ENCODE measurements at places on chromosomes 2 and 18.

GRCh38 chr2:160270571-160271113 lies 70.6 kb upstream of the ITGB6 start:
- DNase-seq = no peak

- no peak for DNase-seq
Measured at GRCh38 chr2:165114346-165114939, 89.4 kb downstream of the SCN3A start.

DNA sequence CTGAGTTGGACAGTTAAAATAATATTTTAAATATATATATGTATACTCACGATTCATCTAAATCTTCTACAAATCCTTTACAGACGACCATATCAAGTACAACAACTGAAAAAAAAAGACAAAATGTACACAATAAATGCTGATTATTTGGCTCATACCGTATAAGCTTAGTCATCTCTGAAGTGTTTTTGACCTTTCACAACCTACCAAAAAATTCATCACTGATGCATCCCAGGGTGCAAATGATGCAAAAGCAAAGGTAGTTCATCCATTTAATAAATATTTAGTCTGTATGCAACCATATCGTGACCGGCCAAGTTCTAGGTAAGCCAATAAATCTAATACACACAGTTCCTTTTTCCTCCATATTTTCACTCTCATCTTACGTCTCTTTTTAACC lies 1.1 kb downstream of the TMX3 start:
- DNase-seq = no peak

- DNase-seq = no peak
Measured at GRCh38 chr18:62939926-62940325, 224.6 kb downstream of the PHLPP1 start.

GRCh38 chr18:35822413-35822812 lies 150.1 kb upstream of the RMP24 start:
- no peak for DNase-seq

DNA sequence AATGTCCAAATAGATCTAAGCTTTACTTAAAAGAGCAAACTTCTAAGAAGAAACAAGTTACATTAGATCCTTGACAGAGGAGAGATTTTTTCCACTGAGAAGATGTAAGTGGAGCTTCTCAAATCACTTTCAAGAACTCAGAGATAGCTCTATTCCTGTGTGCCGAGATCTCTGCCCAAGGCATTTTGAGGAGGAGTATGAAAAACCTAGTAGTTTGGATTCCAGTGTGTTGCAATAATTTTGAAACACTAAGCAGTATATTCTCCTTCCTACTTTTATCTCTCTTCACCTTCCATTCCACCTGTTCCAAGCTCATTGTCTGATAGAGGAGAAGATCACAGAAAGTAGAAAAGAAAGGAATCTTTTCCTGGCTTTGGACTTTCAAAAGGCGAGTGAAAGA lies 192.0 kb upstream of the TANK start:
- no peak for DNase-seq

- DNase-seq = no peak
Measured at GRCh38 chr2:227351639-227352038, 26.6 kb downstream of the MFF start.

DNA sequence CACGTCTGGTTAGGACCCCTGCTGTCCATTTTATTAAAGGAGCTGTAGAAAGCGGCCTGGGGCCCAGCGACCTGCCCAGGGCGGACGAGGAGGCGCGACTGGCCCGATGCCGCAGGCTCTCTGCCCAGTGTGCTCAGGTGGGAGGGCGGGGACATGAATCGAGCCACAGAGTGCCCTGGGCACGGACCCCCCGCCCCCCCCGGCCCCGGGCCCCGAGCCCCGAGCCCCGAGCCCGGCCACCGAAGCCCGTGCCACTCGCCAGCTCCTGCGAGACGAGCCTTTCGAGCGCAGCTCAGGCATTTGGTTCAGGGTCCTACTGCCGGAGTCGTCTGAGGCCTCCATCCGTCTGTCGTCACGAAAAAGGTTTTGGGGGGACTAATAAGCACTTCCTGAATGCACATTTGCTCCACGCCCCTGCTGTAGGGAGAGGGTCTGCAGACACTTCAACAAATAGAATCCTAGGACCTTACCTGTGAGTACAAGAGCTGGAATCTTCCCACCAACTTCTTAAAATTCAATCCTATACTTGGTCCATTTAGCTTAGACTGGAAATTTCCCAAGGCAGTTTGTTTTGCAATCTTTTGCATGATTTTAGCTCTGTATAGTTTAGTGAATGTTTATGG lies 602 bp upstream of the ADAM17 start:
- DNase-seq = no peak

DNA sequence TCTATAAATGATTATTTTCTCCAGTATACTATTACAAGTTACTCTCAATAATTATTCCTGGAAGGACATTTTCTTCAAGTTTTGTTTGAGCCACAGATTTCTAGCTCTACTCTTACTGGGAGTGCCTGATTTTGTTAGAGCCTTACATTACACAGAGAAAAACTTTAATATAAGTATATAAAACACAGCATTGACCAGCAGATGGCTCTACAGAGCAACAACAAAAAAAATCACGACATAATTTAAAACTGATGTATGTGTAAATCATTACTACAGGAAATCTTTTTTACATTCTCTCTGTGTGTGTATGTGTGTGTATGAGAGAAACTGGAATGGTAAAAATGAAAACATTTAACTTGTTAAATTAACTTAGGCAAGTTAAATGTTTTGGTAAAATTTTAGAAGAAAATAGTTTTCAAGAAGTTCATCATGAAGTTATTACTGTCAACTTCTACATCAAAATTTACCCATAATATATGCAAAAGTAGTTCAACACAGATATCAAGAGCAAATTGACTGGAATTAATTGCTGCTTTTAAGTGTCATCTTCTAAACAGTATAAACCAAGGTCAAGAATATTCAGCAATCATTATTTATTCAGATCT lies 103.3 kb downstream of the MDH1 start:
- DNase-seq = no peak

DNA sequence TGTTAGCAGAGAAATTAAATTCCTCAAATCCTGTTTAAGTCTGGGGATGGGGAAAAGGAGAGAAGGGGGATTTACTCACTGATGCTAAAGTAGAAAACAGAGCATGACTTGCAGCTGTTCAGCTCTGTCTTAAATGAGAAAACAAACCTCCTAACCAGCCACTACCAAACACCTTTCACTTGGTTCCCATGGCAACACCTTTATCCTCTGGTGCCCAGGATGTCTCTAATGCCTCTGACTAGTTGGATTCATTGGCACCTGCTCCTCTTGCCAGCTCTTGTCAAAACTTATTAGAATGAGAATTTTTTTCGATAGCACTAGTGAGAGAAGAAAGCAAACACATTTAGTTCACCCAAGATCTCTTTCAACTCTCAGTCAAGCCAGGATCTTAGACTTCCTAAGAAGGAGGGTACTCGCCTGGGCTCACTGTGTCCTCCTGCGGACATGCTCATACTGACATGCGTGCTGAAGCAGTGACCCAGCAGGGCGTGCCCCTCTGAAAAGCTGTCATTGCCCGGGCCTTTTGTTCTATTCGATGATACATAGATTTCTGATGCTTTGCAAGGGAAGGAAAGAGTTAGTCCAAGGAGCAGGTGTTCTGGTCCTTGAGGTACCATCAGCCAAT lies 656.0 kb upstream of the CELF4 start:
- DNase-seq = no peak

DNA sequence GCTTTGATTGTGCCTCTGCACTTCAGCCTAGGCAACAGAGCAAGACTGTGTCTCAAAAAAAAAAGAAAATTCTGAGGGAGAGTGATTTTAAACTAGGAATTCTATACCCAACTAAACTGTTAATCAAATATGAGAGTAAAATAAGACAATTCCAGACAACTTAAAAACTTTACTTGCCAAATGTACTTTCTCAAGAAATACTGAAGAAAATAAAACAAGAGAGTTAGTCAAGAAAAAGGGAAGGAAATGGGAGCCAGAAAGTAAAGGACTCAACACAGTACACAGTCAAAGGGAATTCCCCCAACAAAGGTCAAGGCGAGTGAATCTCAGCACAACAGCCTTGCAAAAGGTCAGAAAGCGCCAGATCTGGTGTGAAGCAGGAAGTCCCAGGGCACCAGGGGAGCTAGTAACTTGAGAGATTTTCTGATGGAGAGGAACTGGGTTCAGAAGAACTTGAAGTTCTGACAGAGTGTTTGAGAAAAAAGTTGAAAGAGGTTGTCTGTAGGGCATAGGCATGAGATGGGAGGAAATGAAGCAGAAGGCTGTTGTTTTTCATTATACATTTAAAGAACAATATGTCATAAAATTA lies 22.6 kb upstream of the TBC1D8 start:
- no peak for DNase-seq

DNA sequence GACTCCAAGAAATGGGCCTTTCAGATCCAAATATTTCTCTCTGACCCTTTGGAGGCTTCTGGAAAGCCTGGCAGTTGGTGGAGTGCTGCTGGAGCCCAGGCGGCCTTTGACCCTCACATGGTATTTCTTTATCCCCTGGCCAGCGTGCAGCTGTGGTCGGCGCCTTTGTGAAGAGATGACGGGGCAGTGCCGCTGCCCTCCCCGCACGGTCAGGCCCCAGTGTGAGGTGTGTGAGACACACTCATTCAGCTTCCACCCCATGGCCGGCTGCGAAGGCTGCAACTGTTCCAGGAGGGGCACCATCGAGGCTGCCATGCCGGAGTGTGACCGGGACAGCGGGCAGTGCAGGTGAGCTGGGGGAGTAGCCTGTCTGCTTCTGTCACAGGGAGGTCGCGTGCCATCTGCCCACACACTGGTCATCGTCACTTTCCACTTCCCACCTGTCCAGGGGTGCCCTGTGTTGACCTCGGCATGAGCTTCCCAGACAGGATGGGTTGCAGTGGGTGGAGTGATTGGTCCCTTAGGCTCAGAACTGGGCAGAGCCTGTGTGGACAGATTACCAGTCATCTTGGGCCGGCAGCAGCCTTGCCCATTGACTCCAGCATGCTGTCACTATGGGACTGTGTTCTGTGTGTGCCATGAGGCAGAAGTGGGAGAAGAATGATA lies 158.2 kb downstream of the LAMA3 start:
- DNase-seq = no peak

- DNase-seq = no peak
Measured at GRCh38 chr2:44942304-44943030, 965 bp downstream of the SIX3 start.

DNA sequence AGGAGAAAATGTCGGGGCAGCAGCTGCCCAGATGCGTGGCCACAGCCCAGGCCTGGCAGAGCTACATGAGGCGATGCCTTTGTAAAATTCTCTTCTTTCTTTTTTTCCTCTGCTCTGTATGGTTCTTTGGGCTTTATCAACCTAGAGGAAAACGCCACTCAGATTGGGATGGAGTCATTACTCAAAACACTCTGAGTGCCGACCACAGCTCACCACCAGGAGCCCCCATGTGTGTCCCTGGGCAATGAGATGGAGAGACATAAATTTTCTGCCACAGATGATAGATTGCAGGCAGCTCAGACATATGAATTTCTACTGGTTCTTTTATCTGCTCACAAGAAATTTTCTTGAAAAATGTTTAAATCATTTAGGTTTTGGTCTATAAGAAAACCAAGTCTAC lies 56.0 kb downstream of the PARD6G start:
- no peak for DNase-seq

- no peak for DNase-seq
Measured at GRCh38 chr2:55152475-55153412, 79.3 kb downstream of the CLHC1 start.

DNA sequence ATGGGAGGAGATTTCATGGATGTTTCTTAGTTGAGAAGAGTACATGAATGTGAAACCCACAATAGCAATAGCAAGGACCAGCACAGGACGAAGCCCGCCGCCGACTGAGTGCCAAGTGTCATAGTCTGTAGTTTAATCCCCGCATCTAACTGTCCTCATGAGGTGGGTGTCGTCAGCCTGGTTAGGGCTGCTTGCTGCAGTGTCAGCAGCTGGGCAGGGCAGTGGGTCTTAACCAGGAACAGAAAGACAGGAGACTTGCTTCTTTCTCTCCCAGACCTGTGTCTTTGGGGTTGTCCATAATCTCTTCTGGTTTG lies 146.6 kb downstream of the VAPA start:
- DNase-seq = no peak

GRCh38 chr2:163551616-163552373 lies 184.0 kb downstream of the FIGN start:
- DNase-seq = no peak

GRCh38 chr2:42575458-42576064 lies 7.1 kb downstream of the MTA3 start:
- no peak for DNase-seq

- no peak for DNase-seq
Measured at GRCh38 chr2:44107974-44108373, 60.7 kb upstream of the PPM1B start.

DNA sequence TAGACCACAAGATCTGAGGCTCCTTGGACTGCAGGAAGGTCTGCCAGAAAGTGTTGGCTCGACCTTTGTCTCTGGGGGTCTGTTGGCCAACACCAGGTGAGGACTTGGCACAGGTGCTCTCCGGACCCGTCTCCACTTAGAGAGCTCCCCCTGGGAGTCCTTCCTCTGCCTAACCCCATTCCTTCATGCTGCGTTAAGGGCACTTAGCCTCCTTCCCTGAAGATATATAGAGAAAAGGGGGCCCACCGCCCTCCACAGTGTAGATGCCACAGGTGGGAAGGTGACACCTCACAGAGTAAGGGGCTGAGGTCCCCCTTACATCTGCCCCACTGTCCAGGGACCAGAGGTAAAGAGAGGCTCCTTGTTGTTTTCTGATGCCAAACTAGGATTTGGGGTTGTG lies 8.2 kb downstream of the IGFBP5 start:
- DNase-seq = no peak

DNA sequence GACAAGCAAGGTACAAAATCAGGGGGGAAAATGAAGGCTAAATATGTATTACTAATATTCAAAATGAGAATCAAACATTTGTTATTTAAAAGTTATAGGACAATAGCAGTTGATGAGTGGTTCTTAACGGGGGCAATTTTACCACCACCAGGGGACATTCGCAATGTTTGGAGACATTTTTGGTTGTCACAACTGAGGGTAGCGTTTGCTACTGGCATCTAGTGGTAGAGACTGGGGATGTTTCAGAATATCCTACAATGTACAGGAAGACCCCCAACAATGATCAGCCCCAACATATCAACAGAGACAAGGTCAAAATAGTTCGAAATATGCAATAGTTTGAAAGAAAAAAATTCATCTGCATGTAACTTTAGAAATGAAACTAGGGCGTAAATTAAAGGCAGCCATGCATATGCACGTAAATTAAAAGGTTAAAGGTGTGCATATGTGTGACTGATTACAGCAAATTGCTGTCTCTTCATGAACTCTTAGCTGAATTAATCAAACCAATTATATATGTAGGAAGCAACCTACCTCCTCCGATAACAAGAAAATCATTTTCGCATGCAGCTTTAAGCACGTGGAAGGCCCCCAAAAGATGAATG lies 61.2 kb upstream of the CUL3 start:
- no peak for DNase-seq

- no peak for DNase-seq
Measured at GRCh38 chr2:201279079-201279478, 18.7 kb downstream of the CASP8 start.

GRCh38 chr2:200168641-200169555 lies 137.6 kb upstream of the SPATS2L start:
- DNase-seq = no peak

GRCh38 chr2:226600802-226601201 lies 198.8 kb downstream of the IRS1 start:
- DNase-seq = no peak

- DNase-seq = no peak
Measured at GRCh38 chr2:206423147-206423546, 20.2 kb upstream of the ADAM23 start.

- no peak for DNase-seq
Measured at GRCh38 chr2:28021898-28022297, 131.4 kb downstream of the BABAM2 start.
